NCI-H526 (cell line): ENCODE measurements at places on chromosomes 12 and 14.

GRCh38 chr14:69408331-69408960 lies 10.0 kb downstream of the SLC39A9 start:
- no peak for DNase-seq

DNA sequence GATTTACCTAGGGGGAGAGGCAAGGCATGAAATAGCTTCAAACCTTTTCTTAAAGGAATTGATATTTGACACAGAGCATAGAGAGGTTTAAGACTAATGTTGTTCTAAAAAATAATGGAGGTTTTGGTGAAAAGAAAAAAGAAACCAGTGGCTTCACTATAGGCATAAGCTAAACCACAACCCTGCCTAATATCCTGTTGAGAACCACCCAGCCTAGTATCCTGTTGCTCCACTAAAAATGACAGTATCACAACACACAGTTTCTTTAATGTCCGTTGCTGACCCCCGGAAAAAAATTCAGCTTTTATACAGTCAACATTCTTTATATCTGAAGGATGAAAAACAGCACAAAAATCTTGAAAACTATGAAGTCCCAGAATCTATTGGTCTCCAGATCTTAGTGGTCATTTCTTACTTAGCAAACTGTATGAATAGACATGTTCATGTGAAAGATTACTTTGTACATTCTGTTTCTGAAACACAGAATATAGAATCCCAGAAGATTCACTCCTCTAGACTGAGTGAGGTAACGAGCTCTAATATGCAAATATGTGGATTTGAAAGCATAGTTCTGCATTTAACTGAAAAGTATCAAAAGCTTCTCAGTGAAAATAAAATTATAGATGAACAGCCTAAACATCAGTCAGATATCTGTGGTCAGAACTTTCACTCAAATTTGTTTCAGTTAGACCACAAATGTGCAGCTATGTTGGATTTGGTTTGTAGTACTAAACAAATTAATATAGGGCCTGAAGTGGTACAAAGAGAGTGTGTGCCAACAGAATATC lies 40.5 kb downstream of the GALC start:
- DNase-seq, result no peak

DNA sequence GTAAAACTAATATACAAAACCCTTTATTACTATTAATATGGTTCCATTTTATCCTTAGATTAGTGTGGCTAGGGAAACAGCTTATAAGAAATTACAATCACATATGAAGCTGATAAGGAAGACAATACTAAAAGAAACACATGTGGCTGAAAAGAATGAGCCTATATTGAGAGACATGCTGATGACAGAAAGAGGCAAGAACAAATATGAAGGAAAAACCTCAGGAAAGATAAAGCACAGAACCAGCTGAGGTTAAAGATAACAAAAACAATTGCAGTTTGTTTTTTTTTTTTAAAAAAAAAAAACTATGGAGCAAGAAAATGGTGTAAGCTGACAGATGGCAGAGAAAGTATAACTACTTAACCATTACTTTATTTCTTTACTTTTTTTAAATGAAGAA lies 69.2 kb upstream of the OSBPL8 start:
- DNase-seq, result no peak

DNA sequence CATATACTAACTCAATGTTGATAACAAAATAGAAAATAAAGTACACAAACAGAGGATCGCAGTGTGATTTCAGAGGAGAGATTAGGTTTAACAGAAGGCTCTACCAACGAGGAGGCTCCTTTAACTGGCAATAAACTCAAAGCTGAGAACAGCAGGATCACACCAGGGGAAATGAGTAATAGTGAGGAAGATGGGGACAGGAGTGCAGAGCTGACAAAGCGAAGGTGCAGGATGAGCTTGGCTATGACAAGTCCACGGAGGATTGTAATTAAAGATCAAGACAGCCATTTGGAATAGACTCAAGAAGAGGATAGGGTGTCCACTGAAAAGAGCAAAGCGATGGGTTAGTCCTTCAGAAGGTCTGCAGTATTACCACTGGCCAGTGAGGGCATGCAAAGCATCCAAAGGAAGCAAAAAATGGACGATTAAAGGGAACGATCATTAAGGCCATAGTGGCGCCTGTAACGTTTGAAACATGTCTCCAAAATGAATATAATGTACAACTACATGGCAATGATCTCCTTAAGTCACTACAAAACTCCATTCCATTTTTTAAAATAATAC lies 85.3 kb downstream of the GRIN2B start:
- DNase-seq, result no peak

- no peak for DNase-seq
Measured at GRCh38 chr12:20490213-20490612, 121.9 kb downstream of the PDE3A start.

DNA sequence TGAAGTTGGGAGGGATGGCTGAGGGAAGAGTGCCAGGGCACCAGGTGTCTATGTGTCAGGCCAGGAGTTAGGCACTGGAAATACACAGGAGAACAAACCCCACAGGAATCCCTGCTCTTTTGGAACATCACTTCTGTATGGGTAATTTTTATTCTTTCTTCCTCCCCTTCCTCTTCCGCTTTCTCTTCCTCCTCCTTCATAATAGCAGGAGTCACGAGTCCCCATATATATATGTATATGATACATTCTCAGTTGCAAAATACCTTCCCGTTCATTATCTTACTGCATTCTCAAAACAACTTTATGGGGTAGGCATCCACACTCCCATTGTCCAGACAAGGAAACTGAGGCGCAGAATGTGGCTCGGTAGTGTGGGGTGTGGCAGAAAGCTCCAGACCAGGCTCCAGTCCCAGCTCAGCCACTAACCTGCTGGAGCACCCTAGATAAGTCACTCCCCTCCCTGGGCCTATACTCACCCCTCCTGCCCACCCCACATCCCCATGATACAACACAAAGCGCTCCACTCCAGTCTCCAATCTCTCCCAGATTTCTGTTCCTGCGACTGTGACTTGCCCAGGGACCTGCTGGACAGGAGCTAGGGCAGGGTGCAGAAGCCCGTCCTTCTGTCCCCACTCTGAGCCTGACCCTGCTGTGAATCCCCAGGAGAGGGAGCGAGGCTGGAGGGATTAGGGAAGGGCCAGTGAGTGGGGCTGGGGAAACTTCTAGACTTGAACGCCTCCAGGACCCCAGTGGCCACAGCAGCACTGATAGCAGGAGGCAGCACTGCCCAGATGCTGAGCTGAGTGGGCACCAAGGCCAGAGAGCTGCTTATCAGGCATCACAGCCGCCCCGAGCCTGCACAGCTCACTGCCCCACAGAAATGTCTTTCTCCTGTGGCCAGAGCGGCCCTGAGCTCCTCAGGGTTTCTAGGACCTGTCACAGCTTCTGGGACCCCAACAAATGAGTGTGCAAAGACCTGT lies 1.4 kb upstream of the AQP2 start:
- no peak for DNase-seq

GRCh38 chr14:24264298-24264697 lies 1.3 kb upstream of the TGM1 start:
- no peak for DNase-seq

DNA sequence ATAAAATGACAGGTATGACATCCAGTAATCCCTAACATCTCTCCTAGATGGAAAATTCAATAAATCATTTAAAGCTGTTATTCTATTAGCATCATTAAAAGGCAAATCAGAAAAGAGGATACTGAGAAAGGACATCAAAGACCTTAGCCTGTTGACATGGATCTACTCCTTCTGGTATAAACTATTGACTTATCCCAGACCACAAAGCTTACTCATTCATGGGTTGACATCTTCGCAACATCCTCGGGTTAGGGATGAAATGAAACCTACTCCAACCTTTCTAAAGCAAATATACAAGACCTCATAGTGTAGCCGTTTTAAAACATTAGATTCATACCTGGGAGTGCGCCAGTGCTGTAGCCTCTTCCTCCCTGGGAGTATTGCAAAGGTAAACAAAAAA lies 191.5 kb upstream of the BTG1 start:
- no peak for DNase-seq

DNA sequence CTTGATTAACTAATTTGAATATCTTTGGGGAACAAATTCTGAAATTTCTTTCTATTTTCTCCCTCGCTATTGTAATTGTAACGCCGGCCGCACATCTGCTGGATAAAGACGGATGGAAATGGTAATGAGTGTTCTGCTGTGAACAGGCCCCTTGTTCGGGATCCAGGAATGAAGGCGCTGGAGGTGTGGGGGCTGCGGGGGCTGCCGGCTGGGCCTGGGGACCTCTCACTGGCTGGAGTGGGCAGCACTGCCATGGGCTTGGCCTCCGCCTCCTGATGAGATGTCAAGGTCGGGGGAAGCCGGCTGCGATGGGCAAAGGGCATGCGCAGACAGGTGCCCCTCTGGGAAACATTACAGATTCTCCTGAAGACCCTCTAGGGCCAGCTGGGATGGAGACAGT lies 175.4 kb downstream of the PHETA1 start:
- no peak for DNase-seq
